WTC11 (cell line): ENCODE measurements at places on chromosomes 7 and 10. TPM values are rescaled to one million over a fixed set of nuclear protein-coding genes. Genes with fewer than 3 reads are reported as not detected.

Gene PPP1R9A
- total RNA-seq: 16.8 to 18.7 TPM (median 18.0 TPM) in 3 replicates

Gene ASB10
- not detected in 3 replicates for total RNA-seq

Gene RAB19
- 10.8 to 13.9 TPM (median 13.6 TPM) in 3 replicates for total RNA-seq

Gene CCM2
- total RNA-seq: 30.7 to 32.7 TPM (median 32.0 TPM) in 3 replicates

Gene CRHR2
- total RNA-seq: 0.09 to 0.25 TPM (median 0.22 TPM) in 3 replicates

Gene HOXA6
- total RNA-seq: not detected in 3 replicates

Gene TSPAN33
- 30.0 to 42.9 TPM (median 39.8 TPM) in 3 replicates for total RNA-seq

GRCh38 chr10:132306864-132307751, 642 bp downstream of the STK32C start:
- H3K36me3 ChIP-seq: peaks cover 17% of the 10 kb centered on the region
- H3K27ac ChIP-seq: no peak overlapping the region
- DNase-seq: peak; percentile 49
- H3K27me3 ChIP-seq: peaks cover 59% of the 10 kb centered on the region

GRCh38 chr7:98641646-98642500, 24.8 kb downstream of the NPTX2 start:
- 0 out of 2 replicates have a peak, but pooled peaks cover 7% of the 10 kb centered on the region for H3K36me3 ChIP-seq
- no peaks in the 10 kb centered on the region for H3K27me3 ChIP-seq
- no peak overlapping the region for H3K4me3 ChIP-seq
- no peaks in the 10 kb centered on the region for H3K4me1 ChIP-seq
- DNase-seq: peak; percentile 21

DNA sequence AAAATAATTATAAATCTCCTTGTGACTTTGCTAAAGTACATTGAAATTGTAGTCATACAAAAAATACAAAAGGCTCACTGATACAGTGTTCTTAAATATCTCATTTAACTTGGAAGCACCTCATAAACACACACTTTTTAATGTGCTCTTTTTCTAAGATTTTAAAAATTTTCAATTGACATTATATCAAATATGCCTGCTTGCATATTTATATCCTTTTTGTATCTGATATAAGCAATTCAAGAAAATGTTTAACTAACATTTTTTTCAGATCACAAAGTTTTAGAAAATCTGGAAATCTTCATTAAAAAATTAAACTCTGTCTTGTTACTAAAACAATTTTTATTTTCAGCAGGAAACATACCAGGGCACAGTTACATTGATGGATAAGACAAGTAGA, 661.5 kb downstream of the REEP3 start:
- no peak for DNase-seq
- H3K4me3 ChIP-seq: no peak overlapping the region
- H3K27me3 ChIP-seq: no peaks in the 10 kb centered on the region
- no peaks in the 10 kb centered on the region for H3K36me3 ChIP-seq
- peaks cover 10% of the 10 kb centered on the region for H3K4me1 ChIP-seq

- DNase-seq: peak; percentile 63
- H3K27me3 ChIP-seq: peaks cover 48% of the 10 kb centered on the region
- peaks cover 11% of the 10 kb centered on the region; the same call in 1 of the 2 replicates for H3K36me3 ChIP-seq
- no peaks in the 10 kb centered on the region for H3K4me1 ChIP-seq
- H3K27ac ChIP-seq: no peak overlapping the region
These were observed 1301.5 kb upstream of the SORCS1 start for GRCh38 chr10:108465871-108466641.

- H3K27ac ChIP-seq: no peak overlapping the region
- no peaks in the 10 kb centered on the region for H3K27me3 ChIP-seq
- no peak for DNase-seq
- peaks cover 9% of the 10 kb centered on the region for H3K4me1 ChIP-seq
- H3K4me3 ChIP-seq: no peak overlapping the region
These were observed 34.2 kb upstream of the ZNF488 start for GRCh38 chr10:47418321-47418720.

- no peak overlapping the region for H3K4me3 ChIP-seq
- H3K4me1 ChIP-seq: no peaks in the 10 kb centered on the region
- no peaks in the 10 kb centered on the region for H3K36me3 ChIP-seq
- no peaks in the 10 kb centered on the region for H3K27me3 ChIP-seq
These were observed 23.4 kb upstream of the ARID5B start for GRCh38 chr10:61877887-61878739.

- no peak overlapping the region for H3K27ac ChIP-seq
- peaks cover 20% of the 10 kb centered on the region for H3K4me1 ChIP-seq
- H3K4me3 ChIP-seq: no peak overlapping the region
These were observed 47.8 kb upstream of the NEBL start for GRCh38 chr10:20944789-20945502.

- H3K27ac ChIP-seq: peak overlapping the region; percentile 42
- no peak overlapping the region for H3K4me3 ChIP-seq
- H3K36me3 ChIP-seq: peaks cover 53% of the 10 kb centered on the region
- peaks cover 44% of the 10 kb centered on the region for H3K4me1 ChIP-seq
- no peak for DNase-seq
- no peaks in the 10 kb centered on the region for H3K27me3 ChIP-seq
These were observed 75.2 kb downstream of the DNAJB6 start for GRCh38 chr7:157412021-157412443.

DNA sequence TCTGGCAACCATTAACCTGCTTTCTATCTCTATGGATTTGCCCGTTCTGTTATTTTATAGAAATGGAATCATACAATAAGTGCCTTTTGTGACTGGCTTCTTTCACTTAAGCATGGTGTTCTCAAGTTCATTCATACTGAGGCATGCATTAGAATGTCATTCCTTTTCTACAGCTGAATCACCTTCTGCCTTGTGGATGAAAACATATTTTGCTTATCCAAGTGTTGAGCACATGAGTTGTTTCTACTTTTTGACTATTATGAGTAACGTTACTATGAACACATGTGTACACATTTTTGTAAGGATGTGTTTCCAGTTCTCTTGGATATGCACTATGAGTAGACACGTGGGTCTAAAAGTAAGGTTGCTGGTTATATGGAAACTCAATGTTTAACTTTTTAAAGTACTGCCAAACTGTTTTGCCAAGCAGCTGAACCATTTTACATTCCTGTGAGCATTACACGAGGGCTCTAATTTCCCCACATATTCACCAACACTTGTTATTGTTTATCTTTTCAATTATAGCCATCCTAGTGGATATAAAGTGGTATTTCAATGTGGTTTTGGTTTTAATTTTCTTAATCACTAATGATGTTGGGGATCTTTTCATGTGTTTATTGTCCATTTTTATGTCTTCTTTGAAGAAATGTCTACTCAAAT, 241.3 kb downstream of the FANK1 start:
- H3K27me3 ChIP-seq: peaks cover 2% of the 10 kb centered on the region; the same call in 1 of the 2 replicates
- peaks cover 16% of the 10 kb centered on the region for H3K4me1 ChIP-seq
- peaks cover 8% of the 10 kb centered on the region for H3K36me3 ChIP-seq
- H3K4me3 ChIP-seq: no peak overlapping the region

GRCh38 chr10:122062831-122063674, 74.1 kb downstream of the TACC2 start:
- DNase-seq: peak; percentile 39
- peaks cover 18% of the 10 kb centered on the region for H3K4me1 ChIP-seq
- no peaks in the 10 kb centered on the region; the same call in 1 of the 2 replicates for H3K36me3 ChIP-seq
- no peak overlapping the region for H3K4me3 ChIP-seq
- H3K27me3 ChIP-seq: no peaks in the 10 kb centered on the region

DNA sequence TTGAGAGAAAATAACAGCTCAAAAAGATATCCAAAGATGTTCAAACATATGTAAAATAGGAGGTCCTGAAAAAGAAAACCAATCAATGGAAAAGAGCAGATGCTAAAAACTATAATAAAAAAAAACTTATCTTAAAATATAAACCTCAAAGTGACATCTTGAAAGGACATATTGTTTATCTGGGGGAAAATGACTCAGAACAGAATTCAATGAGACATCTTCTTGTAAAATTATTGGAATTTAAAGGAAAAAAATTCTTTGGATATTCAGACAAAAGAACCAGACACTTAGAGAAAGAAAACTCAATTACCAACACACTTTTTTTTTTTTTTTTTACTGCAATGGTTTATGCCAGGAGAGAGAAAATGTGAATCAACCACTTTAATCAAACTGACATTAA, 58.9 kb downstream of the NAMPT start:
- H3K36me3 ChIP-seq: no peaks in the 10 kb centered on the region
- peaks cover 27% of the 10 kb centered on the region for H3K4me1 ChIP-seq
- peaks cover 3% of the 10 kb centered on the region; the same call in 1 of the 2 replicates for H3K27me3 ChIP-seq
- no peak for DNase-seq
- H3K27ac ChIP-seq: no peak overlapping the region

GRCh38 chr10:116272440-116273283, at the start of gene GFRA1:
TSS of gene GFRA1 (minus strand) at chr10:116273206. CDS start at chr10:116272029, 1,177 bp downstream.
- H3K36me3 ChIP-seq: no peaks in the 10 kb centered on the region
- peaks cover 12% of the 10 kb centered on the region for H3K4me1 ChIP-seq

DNA sequence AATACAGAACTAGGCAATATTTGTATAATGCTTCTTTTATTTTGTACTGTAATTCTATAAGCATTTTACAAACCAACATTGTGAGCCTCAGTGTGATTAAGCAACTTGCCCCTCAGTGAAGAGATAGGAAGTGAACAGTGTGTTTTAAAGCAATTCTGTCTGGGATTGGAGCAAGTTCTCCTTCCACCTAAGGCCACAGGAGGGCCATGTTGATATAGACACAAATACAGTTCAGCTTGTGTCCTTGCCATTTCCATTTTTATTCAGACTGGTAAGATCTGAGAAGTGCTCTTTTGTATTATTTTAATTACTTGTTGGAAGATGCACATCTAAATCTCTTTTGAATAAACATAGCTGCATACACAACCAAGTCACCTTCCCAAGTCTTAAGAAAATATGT, 416.3 kb upstream of the COBL start:
- no peak overlapping the region for H3K27ac ChIP-seq
- H3K27me3 ChIP-seq: peaks cover 90% of the 10 kb centered on the region
- no peak overlapping the region for H3K4me3 ChIP-seq
- H3K36me3 ChIP-seq: peaks cover 23% of the 10 kb centered on the region
- no peak for DNase-seq

- no peak for DNase-seq
- no peaks in the 10 kb centered on the region for H3K36me3 ChIP-seq
- H3K4me3 ChIP-seq: no peak overlapping the region
- no peak overlapping the region for H3K27ac ChIP-seq
- no peaks in the 10 kb centered on the region for H3K27me3 ChIP-seq
These were observed 77.9 kb downstream of the TMEM178B start for GRCh38 chr7:141151746-141152145.

DNA sequence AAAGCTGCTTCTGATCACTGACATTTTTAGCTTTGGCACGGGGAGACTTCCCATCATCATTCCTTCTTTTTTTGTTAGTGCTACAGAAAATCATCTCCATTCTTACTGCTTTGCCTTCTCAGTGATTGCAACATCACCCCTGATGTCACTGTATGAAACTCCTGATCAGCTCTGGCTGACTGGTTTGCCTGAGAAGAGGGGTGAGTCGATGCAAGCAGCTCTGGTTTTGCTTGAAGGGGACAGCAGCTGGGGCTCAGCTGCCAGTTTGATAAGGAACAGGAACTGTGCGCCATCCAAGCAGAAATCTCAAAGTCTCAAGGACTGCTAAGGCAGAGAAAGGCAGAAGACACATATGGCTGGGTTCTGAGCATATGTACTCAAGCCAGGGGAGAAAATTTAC, 808.5 kb upstream of the CELF2 start:
- DNase-seq: no peak
- peaks cover 7% of the 10 kb centered on the region; the same call in 1 of the 2 replicates for H3K4me1 ChIP-seq
- peaks cover 11% of the 10 kb centered on the region for H3K36me3 ChIP-seq
- H3K27ac ChIP-seq: no peak overlapping the region
- H3K27me3 ChIP-seq: no peaks in the 10 kb centered on the region
- H3K4me3 ChIP-seq: no peak overlapping the region

DNA sequence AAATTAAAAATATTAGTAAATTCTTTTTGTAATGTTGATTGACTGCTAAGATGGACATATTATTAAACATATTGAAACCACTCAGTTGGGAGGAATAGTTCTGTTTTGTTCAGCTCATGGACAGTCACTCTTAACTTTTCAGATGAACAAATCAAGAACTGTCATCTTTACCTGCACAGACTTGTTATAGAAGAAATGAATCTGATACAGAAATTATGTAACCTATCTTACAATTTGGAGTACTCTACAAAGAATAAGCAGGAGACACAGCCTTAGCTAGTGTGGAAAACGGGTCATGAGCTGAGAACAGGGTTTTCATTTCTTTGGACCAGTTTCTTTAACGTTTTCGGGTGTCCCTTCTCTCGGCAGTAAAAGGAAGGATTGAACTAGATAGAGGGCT, 1.2 kb upstream of the ANLN start:
- no peaks in the 10 kb centered on the region for H3K36me3 ChIP-seq
- H3K4me3 ChIP-seq: no peak overlapping the region
- no peak for DNase-seq
- H3K27ac ChIP-seq: peak overlapping the region; percentile 55; the same call in 1 of the 2 replicates
- H3K4me1 ChIP-seq: peaks cover 32% of the 10 kb centered on the region

GRCh38 chr7:70698219-70698832, 433.6 kb upstream of the GALNT17 start:
- peaks cover 43% of the 10 kb centered on the region for H3K27me3 ChIP-seq
- peak overlapping the region; percentile 95 for H3K4me3 ChIP-seq
- H3K4me1 ChIP-seq: no peaks in the 10 kb centered on the region; the same call in 1 of the 2 replicates
- no peak for DNase-seq

DNA sequence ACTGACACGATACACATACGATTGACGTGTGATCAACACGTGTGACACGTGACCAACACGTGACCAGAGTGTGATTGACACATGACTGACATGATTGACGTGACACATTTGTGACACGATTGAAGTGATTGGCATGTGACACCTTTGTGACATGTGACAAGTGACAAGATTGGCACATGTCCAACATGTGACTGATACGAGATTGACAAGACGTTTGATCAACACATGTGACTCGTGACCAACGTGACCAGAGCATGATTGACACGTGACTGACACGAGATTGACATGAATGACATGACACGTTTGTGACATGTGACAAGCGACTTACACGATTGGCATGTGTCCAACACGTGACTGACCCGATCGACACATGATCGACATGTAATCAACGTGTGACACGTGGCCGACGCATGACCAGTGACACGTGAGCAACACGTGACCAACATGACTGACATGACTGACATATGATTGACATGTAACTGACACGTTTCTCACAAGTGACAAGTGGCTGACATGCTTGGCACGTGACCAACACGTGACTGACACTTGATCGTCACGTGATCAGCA, 22.0 kb downstream of the CRPPA start:
- peaks cover 26% of the 10 kb centered on the region for H3K27me3 ChIP-seq
- H3K36me3 ChIP-seq: peaks cover 64% of the 10 kb centered on the region
- no peak overlapping the region for H3K4me3 ChIP-seq
- H3K4me1 ChIP-seq: no peaks in the 10 kb centered on the region
- no peak overlapping the region for H3K27ac ChIP-seq
- no peak for DNase-seq

DNA sequence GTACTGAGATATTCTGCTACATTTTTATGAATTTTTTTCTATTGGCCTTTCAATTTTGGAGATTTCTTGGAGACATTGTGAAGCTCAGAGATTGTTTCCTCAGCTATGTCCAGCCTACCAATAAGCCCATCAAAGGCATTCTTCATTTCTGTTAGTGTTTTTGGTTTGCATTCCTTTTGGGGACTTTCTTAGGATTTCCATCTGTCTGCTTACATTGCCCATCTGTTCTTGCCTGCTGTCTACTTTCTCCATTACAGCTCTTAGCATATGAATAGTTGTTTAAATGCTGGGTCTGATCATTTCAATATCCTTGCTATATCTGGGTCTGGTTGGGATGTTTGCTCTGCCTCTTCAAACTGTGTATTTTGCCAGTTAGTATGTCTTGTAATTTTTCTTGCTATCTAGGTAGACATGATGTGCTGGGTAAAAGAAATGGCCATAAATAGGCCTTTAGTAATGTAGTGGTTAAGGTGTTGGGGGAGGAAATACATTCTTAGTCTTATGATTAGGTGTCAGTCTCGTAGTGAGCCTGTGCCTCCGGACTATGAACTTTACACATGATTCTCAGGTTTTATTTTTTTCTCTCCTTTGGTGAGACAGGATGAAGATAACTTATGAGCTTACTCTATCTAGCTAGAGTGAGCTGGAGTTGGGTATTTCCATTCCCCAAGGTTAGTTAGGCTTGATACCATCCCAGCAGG, 32.6 kb upstream of the NME8 start:
- H3K4me3 ChIP-seq: no peak overlapping the region
- H3K27ac ChIP-seq: no peak overlapping the region
- no peak for DNase-seq
- H3K36me3 ChIP-seq: no peaks in the 10 kb centered on the region
